ENCODE measurements at places on chromosomes 4 and X.

DNA sequence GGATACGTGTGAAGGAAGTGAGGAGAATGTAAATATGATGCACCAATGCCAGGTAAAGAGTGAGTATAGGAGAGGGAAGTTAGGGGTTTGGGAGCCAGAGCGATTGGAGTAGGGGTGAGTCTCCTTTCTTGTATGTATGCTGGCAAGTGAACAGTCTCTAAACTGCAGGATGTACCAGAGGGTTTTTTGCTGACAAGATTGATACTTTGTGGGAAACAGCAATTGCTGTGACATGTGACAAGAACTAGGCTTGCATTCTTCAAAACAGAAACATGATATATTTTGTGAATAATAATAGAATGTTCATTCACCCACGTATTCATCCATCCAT lies 706 bp downstream of the CHIC1 start:
- no peak for DNase-seq

DNA sequence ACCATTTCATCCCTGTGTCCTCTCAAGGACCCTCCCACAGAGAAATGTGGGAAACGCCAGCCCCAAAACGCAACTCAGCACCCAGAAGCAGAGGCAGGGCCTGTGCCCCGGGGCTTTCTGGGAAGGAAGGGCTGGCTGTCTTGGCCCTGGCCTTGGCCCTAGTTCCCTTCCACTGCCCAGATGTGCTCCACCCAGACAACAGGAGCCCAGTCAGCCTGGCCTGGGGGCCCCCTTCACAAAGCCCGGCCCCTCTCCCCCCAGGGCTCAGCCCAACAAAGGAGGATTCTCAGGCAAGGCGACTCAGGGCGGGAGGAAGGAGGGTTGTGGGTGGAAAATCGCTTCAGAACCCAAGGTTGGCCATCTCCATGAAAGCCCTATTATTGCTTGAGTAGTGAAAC lies 82.5 kb downstream of the PJA1 start:
- DNase-seq, result no peak

DNA sequence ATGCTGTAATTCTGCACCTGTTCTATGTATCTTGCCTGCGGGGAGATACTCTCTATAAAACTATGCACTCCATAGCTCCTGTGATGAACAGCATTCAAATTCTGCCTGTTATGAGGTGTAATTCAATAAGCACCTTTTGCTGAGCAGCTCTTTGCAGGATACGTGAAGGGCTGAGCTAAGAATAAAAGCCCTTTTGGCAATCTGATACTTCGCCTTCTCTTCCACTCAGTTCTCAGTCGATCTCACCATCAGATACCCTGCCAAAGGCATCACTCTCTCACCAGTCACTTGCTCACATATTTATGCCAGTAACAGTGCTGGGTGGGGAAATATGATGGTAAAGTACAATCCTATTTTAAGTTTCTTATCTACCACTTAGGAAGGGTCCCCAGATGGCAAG lies 67.2 kb downstream of the RPS3A start:
- DNase-seq, result no peak

DNA sequence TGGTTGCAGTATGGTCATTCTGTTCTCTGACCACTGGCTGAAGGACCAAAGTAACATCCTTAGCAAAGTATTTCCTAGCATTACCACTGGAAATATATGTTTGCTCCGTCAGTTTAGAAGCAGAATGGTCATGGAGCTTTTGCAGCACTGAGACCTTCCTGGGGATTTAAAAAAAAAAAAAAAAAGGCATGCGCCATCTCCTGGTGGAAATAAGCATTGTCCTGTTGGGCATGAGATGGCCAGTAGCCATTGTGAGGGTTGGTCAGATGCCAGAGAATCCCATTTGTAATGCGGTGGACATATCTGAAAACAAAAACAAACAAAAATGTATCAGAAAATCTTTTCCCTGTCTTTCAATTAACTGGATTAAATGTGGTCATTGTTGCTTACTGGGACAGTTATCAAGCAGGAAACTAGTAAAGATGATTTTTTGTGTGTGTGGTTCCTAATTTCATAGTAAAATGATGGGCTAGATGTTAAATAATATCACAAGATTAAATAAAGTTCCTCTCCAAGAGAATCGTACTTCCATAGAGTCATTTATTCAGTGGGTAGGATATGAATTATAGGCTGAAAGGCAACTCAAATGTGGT lies 139.6 kb downstream of the SOWAHB start:
- peak; percentile 40 for DNase-seq

DNA sequence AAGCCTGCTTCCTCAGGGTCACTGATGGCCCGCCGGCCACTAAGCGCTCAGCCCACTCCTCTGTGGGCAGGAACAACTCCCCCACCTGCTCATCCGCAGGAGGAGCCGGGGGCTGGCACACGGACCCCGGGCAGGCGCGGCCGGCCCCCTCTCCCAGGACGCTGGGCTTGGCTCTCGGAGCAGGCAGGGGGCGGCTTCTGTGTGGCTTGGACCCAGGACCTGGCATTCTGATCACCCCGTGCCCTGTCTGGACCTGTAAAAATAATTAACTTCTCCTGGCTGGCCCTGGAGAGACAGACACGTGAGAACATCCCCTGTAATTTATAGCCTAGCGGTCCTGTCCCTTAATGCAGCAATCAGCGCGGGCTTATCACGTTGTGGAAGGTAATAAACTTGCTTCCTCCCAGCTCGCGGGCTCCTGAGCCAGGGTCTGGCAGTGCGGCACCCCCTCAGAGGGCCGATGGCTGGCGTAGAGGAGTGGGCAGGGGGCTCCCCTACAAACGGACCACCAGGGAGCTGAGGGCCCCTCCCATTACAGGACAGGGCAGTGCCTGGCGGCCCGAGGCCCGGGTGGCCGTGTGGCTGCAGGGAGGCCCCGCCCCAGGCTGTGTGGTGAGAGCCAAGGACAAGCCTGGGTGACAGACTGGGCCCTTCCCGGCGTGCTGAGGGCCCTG lies 84.5 kb upstream of the NKX1-1 start:
- no peak for DNase-seq

DNA sequence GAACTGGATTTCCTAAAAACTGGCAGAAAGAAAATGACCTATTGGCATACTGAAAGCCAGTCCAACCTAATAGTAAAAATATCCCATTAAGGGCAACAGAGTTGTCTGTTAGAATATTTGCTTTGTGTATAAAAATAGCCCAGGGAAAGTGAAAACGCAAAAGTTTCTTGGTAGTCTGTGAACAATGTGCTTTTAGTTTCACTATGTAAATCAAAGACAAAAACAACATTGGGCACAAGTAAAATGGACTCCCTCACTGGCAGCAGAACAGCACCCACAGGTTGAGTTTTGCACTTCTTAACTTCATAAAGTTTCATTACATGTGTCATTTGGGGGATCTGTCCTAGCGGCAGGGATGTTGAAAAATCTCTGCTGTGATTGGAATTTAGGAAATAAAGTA lies 4.3 kb upstream of the FGG start:
- no peak for DNase-seq

DNA sequence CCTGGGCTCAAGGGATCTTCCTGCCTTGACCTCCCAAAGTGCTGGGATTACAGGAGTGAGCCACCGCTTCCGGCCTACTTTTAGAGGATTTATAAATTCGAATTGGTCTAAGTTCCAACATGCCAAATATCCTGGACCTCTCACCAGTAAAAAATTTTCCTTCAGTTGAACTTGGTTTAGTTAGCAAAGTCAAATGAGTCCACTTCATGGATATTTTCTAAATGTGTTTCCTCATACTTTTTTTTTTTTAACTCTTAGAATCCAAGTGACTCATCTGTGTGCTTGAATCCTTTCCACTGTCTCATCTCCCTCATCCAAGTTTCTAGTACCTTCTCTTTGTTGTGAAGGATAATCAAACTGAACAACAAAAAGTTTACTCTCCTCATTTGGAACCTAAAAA lies 49.7 kb downstream of the RBM47 start:
- no peak for DNase-seq

DNA sequence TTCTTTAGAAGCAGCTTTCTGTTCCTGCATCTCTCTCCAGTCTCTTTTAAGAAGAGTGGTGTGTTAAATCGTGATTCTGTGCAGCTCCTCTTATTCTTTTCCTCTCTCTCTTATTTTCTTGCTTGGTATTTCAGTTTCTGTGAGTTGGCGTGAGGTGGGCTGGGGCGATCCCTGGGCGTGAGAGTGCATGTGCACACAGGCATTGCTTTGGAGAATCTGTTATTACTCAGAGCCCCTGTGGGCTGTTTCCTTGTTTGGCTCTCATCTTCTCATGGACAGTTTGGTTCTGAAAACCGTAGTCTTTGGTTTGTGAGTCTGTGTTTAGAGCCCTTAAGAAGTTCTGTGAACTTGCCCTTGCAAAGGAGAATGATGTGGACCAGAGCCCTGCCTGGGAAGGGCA lies 97.2 kb upstream of the CLNK start:
- no peak for DNase-seq

GRCh38 chrX:99914635-99915034 lies 495.4 kb downstream of the PCDH19 start:
- no peak for DNase-seq

DNA sequence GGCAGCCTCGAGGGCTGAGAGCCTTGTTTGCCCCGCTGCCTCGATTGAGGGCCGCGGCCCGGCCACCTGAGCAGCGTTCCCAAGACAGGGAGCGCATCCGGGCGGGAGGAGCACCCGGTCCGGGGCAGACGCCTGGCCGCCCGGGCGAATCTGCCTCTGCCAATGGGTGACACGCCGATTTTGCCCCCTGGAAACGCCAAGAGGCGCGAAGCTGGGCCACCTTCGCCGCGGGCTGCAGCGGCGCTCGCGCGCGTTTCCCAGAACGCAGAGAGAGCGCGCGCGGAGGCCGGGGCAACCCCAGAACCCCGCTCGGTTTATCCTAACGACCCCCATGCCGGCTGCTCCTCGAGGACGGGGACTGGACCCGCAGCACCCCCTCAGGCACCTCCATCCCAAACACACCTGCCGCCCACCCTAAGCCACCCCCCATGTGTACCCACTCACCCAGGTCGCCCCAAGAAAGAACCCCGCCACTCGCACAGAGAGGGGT lies 575 bp downstream of the MAP7D2 start:
- DNase-seq, result no peak

DNA sequence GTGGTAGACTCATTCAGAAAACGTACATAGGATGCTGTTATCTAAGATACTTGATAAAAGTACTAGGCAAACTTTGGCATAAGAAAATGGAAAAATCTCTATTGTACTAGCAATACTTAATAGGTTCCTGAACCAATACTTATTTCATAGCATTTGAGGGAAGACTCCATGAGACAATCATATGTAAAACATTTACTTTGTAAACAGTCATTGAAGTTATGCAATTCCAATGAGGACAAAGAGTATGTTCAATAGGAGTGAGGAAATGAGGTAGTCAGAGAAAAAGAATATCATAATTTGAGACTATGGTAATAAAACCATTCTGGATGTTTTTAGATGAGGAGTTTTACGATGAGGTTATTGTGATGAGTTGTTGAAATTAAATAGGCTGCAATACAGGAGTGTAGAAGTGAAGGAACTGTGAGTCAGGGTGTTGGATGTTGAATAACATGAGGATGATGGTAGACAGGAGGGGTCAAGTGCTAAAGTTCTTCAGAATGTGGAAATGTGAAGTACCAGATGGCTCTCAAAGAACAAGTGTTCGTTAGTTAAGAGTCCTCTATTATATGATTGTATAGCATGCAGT lies 397.9 kb downstream of the PPP3CA start:
- no peak for DNase-seq

DNA sequence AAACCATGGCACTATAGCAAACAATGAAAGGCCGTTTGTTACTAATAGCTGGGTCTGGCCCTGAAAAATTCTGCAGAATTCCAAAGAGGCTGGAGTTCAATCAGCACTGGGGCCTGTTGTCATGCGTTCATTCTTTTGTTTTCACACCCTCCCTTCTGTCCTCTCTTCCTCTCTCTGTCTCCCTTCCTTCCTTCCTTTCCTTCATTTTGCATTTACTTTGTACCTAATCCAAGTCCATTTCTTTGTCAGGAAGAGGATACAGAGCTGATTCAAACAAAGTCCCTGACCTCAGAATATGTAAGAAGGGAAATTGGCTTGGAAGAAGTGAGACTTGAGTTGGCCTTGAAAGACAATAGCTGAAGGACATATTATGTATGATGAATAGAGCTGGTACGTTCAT lies 119.6 kb upstream of the LDB2 start:
- no peak for DNase-seq

DNA sequence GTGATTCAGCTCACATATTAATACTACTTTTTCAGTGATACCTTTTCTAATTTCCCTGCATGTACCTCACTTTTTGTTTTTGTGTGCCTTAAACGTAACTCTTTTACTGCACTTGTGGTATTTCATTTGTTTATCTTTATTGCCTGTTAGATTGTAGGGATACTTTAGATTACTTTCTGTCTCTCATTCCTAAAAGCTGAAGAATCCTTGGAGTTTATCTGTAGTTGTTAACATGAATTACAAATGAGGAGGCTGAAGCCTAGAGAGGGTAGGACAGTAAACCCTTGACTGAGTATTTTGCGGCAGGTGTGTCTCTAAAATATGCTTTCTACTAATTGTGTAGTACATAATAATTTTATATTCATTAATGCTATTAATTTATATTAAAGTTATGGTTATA lies 34.9 kb downstream of the BMP2K start:
- DNase-seq, result no peak

GRCh38 chrX:108309144-108309543 lies 129.1 kb downstream of the COL4A6 start:
- DNase-seq, result no peak

DNA sequence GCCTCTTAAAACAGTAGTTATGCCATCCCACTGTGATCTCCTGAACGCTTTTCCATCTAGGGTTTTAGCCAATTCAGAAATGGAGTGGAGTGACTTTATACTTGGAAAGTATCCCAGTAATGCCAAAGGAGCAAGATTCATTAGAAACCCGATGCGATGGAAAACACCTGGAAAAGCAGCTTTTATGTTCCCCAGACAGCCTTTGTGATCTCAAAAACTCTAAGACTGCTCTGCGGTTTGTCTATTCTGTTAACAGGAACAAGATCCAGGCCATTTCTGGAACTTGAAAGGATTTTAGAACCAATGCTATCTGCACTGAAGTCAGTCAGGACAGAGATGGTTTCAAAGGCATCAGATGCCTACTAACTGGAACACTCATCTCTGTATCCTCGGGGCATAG lies 145.1 kb downstream of the APBB2 start:
- no peak for DNase-seq

DNA sequence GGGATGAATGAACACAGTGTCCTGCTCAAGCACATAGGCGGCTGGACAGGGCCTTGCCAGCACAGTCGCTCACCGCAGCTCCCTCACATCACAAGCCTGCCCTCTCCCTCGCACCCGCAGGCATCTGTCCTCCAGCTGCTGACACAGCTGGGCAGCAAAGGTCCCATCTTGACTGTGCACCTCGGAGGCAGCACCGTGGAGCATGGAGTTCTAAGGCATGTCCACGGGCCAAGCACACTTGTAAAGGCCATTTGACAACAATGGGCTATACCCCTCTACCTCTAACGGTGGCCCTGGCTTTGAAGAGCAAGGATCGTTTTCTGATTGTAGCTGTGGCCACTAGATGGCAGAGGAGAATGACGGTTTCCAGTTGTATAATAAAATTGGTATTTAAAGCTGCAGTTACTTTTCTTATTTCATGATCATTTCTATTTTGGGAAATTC lies 53.8 kb downstream of the APLN start:
- DNase-seq, result peak; percentile 24

DNA sequence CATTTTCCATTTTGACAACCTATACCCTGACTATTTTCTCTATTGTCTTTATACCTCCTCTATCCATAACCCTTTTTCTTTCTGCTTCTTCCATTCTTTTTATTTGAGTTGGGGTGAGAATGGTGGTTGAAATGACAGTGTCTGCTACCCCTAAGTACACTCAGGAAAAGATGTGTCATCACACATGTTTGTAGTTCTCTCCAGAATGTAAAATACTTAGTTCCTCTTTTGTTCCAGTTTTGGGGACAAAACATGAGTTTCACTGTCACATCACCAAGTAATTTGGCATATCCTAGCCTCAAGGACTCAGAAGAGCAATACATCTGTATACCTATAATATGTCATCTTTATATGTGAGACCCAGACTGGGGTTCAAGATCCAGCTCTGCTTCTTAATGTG lies 90.3 kb downstream of the COMMD8 start:
- DNase-seq, result no peak
